ENCODE measurements at places on chromosomes 13 and 19.

GRCh38 chr13:81957121-81957520, 1616.2 kb upstream of the SPRY2 start:
- peak; percentile 5 for DNase-seq

DNA sequence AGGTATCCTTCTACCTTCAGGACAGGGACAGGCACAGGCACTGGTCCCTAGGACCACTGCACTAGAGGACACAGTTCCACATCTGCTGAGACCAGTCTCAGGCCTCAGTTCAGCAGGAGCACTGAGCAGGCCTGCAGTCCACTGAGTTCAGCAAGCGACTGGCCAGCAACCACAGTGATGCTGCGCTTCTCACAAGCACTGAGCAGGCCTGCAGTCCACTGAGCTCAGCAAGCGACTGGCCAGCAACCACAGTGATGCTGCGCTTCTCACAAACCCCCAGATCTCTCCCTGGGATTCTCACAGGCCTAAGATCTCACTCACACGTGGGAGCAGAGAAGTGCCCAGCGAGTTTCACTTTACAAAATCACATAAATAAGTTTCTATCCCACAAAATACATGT, 140.6 kb downstream of the IRS2 start:
- no peak for DNase-seq

DNA sequence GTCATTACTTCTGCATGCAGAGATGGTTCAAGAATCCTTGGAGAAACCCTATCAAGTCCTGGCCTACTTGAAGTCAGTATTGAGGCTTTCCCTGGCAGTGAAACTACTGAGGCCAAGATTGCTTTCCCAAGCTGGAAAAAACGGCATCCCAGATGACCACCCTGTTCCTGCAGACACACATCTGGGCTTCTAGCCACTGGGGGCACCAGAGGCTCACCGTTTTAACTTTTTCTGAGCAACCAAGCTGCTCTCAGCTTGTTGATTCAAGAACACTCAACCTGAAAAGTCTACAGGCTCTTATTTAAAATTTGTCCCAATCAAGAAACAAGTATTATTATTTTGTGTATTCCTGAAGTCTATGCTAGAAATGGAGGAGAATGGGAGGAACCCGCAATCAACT, 66.6 kb downstream of the SPRYD7 start:
- DNase-seq: peak; percentile 23

GRCh38 chr13:27533155-27533643, 82.8 kb upstream of the MTIF3 start:
- peak; percentile 54 for DNase-seq

GRCh38 chr19:17739121-17739875, 12.0 kb upstream of the FCHO1 start:
- DNase-seq: no peak

- no peak for DNase-seq
These were observed 684.7 kb upstream of the SLITRK5 start for GRCh38 chr13:86986448-86986847.

DNA sequence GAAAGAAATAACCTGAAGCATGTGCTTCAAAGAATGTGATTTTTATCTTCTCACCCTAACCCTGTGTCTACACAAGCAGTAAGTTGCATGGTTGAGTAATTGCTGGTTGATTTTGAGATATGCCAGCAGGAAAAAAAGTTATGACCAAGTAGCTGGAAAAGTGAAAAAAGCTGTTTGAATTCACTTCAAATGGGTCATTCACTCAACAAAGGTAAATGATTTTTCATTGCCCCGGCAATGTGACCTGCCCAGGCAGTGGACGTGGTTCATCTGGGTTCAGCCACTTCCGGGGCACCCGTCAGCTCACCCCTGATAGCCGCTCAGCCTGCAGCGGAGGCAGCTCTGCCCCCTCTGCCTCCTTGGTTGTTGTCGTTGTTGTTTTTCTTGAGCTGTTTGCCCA, 18.5 kb downstream of the TNFRSF19 start:
- DNase-seq: no peak

GRCh38 chr19:5953030-5953589, 24.8 kb downstream of the RANBP3 start:
- DNase-seq: no peak

DNA sequence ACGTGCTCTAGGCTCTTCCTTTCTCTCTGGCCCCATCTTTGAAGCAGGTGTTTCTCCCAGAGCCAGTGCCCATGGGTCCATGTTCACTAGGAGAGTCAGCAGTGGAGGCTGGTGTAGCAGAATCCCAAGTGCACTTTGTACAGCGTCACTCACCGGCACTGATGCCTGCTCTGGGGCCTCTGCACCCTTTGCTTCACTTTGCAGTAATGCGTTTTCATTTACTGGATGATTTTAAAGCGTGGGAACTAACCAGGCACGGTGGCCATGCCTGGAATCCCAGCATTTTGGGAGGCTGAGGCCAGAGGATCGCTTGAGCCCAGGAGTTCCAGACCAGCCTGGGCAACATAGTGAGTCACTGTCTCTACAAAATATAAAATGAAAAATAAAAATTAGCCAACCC, 30.7 kb downstream of the SLC25A42 start:
- peak; percentile 53 for DNase-seq

GRCh38 chr13:73903561-73903960, 230.6 kb downstream of the KLF12 start:
- DNase-seq: no peak

- DNase-seq: no peak
These were observed 6.7 kb upstream of the MYCBP2 start for GRCh38 chr13:77333594-77333993.

DNA sequence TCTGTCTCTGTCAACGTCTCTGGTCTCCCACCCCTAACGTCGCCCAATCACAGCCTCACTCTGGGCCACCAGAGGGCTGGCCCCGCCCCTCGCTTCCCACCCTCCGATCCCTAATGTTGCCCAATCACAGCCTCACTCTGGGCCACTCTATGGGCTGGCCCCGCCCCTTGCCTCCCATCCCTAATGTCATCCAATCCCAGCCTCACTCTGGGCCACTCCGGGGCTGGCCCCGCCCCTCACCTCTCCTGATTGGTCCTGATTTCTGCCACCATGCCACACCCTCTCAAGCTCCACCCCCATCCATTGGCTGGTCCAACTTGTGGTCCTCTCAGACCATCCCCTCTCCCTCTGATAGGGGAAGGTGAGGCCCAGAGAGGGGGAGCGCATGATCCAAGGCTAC, 24.9 kb downstream of the CELF5 start:
- no peak for DNase-seq

GRCh38 chr13:95858286-95859075, 181.5 kb downstream of the DNAJC3 start:
- DNase-seq: no peak

DNA sequence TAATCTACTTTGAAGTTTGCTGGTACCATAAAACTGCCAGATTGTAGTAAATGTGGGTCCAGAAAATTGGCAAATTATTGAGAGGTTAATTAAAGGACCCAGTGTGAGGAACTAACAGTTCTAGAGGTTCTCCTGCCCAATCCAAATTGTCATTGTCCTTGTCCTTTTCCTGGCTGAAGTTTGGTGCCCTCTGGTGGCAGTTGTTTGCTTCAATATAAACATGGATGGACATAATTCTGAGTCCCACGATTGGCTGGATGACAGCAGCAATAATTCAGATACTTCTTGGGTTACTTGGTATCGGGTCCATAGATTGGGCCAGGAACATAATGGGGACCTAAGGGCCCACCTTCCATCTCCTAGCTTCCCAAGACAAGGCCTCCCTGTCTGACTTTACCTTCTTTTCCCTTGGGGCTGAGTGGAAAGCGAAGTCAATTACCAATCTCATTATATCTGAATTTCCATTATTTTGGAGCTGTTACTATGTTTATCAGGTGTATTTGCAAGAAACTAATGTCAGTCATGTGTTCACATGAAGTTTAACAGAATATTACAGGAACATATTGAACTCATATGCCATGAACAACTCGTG, 33.8 kb upstream of the GARRE1 start:
- DNase-seq: peak; percentile 42

DNA sequence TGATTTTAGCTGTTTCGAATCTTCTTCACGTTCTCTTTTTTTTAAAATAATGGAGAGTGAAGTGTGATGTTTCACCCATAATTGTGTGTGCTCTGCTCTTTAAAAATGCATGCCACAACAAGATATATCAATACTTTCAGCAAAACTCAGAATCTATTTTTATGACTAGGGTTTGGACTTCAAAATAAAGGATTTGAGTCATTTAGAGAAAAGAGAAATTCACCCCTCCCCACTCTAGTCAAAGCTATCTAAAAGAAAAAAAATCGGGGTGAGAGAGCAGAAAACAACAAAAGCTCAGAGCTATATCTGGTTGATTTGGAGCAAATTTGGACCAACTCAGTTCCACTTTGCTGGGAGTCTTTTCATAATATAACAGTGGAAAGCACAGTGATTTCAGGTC, 244.5 kb downstream of the DNAJC15 start:
- no peak for DNase-seq

DNA sequence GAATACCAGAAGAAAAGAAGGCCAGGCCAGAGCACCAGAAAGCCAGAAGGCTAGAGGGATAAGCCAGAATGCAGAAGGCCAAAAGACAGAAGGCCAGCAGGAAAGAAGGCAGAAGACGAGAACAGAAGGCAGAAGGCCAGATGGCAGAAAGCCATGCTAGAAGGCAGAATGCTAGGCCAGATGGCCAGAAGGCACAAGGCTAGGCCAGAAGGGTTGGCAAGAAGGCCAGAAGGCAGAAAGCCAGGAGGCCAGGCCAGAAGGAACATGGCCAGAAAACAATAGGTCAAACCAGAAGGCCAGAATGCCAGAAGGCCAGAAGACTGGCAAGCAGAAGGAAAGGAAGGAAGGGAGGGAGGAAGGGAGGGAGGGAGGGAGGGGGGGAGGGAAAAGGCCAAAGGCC, 188.8 kb downstream of the TUBA3C start:
- no peak for DNase-seq

DNA sequence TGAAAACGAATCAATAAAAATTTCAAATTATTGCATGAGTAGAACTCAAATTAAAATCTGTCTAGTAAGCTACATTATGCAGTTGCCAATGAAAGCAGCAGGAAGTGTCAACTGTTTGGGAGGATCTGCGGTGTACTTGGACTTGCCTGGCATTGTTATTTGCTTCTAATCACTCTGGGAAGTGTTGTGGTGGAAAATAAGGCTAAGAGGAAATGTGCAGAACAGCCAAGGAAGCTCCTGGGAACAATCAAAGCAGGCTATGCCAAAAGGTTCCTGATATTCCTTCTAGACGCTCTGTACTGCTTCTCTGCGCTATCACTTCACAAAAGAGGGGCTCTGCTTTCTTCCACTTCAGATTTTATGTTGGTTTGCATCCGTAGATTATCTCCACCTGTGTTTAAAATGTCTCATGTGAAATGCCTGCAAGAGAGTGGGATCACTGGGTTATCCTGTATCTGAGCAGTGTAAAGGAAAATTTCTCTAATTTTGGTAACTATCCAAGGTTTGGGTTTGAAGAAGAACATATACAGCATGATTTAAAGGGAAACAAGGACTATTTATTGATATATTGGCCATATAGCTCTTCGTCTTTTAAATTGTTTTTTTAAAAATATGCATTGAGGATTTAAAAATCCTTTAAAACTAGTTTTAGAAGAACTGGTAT, 182.7 kb upstream of the CSNK1A1L start:
- no peak for DNase-seq

DNA sequence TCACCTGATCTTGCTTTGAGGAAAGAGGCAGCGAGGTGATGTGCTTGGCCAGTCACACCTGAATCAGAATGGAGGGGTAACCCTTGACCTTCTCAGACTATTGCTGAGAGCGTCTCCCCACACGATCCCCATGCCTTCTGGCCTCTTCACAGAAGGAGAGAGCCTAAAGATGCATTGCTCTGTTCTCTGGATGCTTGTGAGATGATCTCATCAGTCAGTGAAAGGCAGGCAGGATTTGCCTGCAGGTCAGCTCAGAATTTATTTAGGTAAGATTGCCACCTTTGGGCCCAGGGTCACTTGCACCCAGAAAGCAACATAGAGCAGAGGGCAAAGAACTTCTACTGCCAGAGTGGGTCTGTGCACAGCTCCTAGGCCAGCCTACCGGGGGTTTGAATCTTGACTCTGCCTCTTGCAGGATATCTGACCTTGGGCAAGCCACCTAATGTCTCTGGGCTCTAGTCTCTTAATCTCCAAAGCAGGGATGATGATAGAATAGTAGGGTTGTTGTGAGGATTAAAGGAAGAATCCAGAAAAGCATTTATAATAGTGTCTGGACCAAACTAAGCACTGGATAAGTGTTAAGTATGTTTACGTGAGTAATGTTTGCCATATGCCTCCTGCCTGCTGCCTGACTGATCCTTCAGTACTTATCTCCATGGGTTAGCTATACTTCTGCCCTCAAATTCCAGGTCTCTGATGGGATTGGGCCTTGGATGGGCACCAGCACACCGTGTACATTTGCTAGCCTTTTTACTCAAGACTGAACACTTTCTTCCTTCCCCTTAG, 8.4 kb upstream of the FLT1 start:
- DNase-seq: no peak

DNA sequence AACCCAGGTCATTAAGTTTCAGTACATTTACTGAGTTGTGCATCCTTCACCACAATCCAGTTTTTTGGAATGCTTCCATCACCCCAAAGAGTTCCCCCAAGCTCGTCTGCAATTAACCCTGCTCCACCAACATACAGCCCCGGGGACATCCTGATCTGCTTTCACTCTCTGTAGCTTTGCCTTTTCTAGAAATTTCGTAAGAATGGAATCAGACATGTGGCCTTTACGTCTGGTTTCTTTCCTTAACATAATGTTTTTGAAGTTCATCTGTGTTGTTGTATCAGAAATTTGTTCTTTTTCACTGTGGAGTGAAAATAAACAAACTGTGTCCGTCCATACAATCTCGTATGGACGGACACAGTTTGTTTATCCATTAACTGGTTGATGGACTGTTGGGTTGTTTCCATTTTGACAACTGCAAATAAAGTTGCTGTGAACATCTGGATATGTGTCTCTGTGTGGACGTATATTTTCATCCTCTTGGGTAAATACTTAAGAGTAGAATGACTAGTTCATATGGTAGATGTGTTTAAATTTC, 2.9 kb downstream of the KLHL26 start:
- DNase-seq: no peak

- no peak for DNase-seq
These were observed 184.6 kb downstream of the LIG4 start for GRCh38 chr13:108030769-108031168.

DNA sequence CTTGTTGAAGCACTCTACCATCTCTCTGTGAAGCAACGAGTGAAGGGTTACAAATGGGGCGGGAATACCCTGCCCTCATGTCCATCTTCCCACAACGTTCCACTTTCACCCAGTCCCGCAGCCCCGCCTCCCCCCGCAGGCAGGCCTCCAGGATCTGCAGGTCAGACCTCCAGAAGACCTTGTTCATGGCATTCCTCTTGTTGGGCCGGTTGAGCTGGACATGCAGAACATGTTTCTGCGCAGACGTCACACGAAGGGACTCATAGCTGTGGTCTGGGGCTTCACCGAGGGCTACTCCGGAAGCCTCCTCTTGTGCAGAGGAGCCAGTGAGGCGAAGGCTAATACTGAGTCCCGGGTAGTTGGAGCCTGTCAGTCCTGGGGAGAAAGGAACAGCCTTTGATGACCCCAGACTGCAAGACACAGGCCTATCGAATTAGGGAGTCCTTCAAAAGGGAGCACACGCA, 420 bp downstream of the ECH1 start:
- DNase-seq: peak; percentile 87
